Esophagus squamous epithelium (tissue), 5 donors: ENCODE measurements at places on chromosomes 3 and 15.

DNA sequence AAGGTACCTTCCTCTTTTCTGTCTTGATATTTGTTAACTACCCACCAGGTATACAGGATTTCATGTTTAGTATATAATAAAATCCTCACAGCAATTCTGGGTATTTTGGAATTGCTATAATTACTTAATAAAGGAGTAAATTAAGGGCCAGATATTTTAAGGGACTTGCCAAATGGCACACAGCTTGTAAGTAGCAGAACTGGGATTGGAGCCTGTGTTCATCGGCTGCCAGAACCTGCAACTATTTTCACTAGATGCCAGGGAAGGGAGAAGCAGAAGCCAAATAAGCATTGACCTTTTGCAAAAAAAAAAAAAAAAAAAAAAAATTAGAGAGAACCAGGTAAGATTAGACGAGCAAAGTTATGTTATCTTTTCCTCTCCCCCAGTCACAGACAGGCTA lies 683.3 kb upstream of the CADM2 start:
- no peak for DNase-seq

DNA sequence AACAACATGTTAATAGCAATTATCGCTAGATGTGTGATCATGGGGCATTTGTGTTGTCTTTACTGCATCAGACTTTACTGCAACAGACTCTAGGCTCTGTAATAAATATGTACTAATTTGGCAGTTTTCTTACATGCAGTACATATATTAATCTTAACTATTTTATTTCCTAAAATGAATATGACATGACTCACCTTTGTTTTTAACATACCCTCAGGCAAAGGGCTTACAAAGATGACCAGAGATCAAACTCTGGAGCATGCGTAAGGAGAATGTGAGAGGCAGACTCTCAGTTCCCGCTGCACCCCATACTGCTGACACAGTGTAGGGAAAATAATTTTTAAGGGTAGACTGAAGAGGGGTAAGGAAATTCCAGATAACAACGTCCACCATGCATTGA lies 7.2 kb upstream of the FAM174B start:
- no peak for DNase-seq

DNA sequence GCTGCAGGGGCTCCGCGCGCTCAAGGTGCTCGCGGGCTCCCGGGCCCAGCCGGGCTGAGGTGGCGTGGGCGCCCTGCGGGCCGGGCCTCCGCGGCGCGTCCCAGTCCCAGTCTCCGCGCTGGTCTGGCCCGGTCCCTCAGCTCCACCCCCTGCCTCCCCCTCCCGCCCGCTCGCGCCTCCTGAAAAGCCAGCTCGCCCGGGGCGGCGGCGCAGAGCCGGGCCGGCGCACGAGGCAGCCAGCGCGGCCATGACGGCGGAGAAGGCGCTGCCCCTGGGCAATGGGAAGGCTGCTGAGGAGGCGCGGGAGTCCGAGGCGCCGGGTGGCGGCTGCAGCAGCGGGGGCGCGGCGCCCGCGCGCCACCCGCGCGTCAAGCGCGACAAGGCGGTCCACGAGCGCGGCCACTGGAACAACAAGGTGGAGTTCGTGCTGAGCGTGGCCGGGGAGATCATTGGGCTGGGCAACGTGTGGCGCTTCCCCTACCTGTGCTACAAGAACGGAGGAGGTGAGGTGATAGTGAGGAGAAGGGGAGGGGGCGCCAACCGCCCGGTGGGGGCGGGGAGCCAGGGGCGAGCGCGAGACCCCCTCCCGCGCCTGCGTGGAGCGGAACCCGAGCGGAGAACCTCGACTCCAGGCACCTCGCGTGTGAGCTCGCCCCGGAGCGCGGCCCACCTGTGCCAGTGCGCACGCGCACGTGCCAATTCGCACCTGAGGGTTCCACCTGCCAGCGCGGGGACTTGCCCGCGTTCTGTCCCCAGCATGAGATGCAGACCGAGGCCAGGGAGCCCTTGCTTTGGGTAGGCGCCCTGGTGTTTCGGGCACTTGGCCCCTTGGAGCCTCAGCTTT lies at the start of gene SLC6A11:
Gene SLC6A11, plus strand, starts transcription at position 210 of the 844 bp plus-strand sequence. Its CDS starts 38 bp downstream, at position 248.
- DNase-seq: no peak

GRCh38 chr3:126753191-126754160 lies 49.4 kb downstream of the CHCHD6 start:
- no peak for DNase-seq

- no peak for DNase-seq
These were observed 31.6 kb upstream of the CERS3 start for GRCh38 chr15:100560323-100560722.

GRCh38 chr3:61448378-61448777 lies 113.0 kb upstream of the PTPRG start:
- no peak for DNase-seq

DNA sequence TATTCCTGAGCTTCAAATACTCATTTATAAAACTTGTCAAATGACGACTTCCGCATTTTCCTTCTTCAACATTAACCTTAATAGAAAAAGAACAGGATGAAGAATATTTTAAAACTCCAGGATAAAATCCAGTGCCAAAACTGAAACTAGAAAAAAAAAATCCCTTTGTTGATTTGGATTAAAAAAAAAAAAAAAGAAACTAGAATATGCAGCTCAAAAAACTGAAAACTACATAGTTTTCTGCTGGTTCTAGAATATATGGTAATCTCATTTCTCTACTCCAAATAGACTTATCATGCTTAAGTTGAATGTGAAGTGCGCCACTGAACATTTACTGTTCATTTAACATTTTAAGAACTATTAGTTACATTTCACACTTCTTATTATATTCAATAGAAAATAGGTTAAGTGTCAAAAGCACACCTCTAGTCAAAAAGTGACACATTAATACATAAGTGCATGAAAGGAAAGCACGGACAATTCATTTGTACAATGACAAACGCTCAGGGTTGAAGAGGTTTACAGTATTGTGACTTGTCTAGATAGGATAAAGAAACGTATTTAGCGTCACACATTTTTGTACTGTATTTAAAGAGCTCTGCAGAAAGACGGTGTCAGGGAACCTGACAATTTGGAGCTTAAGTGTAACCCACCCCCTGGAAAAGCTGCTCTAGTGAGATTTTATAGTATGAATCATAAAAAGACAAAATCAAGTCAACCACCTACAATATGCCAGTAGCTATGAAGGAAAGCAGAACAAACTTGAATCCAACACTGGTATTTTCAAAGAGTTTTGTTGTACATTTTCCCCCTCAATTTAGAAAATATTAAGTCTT lies 5.8 kb downstream of the TRA2B start:
- DNase-seq: no peak

GRCh38 chr3:141400073-141400971 lies 32.0 kb downstream of the ZBTB38 start:
- DNase-seq: no peak

DNA sequence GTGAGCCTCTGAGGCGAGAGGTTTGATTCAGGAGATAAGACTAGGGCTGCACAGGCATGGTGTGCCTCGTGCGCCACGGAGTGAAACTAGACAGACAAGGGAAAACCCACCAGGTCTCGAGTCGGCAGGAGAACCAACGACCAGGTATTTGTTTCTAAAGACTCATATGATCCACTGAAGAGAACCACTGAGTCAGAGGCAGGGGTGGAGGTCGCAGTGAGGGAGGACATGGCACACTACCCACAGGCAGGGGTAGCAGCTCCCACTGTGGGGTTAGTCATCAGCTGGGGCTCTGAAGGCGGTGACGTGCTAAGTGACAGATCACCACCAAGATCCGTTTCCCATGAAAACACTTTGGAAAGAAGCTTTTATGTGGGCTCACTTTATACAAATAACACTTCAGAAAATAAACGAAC lies 45.7 kb downstream of the CHSY1 start:
- no peak for DNase-seq

DNA sequence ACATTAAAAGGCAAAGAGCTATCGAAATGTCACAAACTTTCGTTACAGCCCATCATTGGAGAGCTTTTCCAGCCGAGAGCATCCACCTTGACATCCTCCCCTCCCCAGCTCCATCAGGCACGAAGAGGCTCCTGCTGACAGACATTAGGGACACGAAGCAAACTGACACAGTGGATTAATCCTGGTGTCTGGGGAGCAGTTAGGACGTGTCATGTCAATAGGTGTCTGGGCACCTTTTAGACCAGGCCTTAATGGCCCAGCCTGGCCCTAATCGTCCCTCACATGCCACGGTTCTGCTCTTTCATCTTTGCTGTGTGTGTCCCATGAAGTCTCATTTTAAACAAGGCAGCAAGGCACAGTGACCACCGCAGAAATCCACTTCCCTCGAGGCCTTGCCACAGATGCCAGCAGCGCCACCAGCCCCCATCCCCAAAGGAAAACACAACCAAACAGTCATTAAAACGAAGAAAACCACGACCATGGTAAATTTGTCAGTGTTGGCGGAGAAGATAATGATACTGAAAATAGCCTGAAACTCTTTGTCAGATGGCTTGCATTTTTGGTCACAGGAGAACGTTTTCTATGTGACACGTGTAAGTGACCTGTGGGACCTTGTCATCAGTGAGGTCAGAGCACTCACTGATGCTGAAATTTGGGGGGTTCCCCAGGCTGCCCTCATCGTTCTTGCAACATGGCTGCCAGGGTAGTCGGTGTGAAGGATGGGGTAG lies 16.3 kb upstream of the PCSK6 start:
- no peak for DNase-seq

- DNase-seq: no peak
These were observed 151.5 kb downstream of the LIPC start for GRCh38 chr15:58583171-58583908.

DNA sequence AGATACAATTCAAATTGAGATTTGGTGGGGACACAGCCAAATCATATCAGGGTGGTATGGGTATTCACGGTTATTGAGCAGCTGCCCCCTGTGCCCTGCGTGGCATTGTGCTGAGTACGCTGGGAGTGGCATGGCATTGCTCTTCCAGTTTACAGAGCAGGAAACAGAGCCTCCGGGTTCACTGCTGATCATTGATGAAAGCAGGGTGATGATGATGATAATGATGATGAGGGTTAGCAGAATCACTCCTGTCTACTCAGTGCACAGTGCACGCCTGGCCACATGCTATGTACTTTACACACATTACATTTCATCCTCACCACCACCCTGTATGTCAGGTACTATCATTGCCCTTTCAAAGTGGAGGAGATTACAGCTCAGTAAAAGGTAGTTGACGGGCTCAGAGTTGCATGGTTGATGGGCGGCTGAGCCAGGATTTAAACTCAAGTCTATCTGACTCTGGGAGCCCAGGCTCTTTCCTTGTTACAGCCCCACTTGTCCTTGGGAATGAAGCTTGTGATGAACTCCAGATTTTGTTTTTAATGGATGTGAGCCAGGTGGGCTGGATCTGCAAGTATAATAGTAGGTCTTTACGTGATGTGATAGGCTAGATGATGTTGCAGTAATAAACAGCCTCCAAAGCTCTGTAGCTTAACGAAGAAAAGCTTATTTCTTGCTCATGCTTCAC lies 87.6 kb upstream of the MYZAP start:
- DNase-seq: no peak

- no peak for DNase-seq
These were observed at the start of gene NRROS for GRCh38 chr3:196639483-196640296. Gene NRROS, plus strand, starts transcription at chr3:196639694. Its CDS starts 14,846 bp downstream, at chr3:196654540.

GRCh38 chr3:106540743-106541142 lies 671.9 kb upstream of the CBLB start:
- DNase-seq: no peak

- DNase-seq: no peak
These were observed 3.2 kb downstream of the SENP7 start for GRCh38 chr3:101509811-101510210.

DNA sequence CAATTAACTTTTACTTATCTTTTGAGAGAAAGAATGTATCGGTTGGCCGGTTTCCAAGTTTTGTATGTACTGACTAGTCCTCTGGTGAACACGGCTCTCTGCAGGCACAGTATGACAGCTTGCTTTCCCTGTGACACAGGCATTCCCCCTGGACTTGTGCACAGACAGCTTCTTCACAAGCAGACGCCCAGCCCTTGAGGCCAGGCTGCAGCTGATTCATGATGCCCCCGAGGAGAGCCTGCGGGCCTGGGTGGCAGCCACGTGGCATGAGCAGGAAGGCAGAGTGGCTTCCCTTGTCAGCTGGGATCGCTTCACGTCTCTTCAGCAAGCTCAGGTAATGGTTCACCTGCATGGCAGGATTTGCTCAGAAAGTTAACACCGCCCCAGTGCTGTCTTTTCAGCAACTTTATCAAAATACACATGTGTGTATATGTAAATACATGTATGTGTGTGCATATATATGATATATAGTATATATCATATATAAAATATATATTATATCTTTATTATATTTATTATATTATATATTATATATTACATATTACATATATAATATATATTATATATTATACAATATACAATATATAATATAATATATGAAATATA lies 25.5 kb downstream of the FAN1 start:
- no peak for DNase-seq

- no peak for DNase-seq
These were observed 15.4 kb upstream of the VPS8 start for GRCh38 chr3:184796551-184796950.

DNA sequence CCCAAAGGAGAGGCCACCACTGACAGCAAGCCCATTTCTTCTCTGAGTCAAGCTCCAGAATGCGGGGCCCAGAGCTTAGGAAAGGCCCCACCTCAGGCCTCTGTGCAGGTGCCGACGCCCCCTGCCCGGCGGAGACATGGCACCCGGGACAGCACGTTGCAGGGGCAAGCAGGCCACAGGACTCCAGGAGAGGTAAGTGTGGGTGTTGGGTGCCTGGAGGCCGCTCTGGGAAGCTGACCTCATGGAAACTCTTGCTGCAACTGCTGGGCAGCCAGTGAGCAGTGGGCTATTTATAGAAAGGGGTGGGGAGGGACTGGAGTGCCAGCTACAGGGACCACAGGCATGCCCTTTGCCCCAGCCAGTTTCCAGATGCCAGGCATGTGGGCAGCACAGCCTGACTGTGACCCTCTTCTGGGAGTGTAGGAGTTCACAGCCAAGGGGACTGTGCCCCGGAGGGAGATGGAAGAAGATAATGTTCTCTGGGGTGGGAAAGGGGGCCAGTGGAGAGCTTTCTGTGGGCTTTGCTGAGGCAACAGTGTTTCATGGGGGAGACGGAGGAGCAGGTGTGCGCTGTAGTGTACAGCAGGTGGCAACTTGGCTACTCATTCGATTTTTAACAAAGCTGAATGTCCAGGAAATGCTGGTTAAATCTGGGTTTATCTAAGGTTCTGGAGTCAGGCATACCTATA lies 23.7 kb downstream of the ALPK3 start:
- DNase-seq: no peak

GRCh38 chr3:13710251-13710650 lies 161.3 kb downstream of the FBLN2 start:
- DNase-seq: no peak

- no peak for DNase-seq
These were observed 146.1 kb upstream of the THBS1 start for GRCh38 chr15:39434751-39435238.
